ENCODE measurements at places on chromosomes 2 and 18. TPM values are rescaled to one million over a fixed set of nuclear protein-coding genes. Genes with fewer than 3 reads are reported as not detected.

The SCN9A gene
- total RNA-seq = 4.8 TPM

The ACTG2 gene
- not detected for total RNA-seq

The SLC38A11 gene
- total RNA-seq = not detected

The POLE4 gene
- total RNA-seq = 89.9 TPM

The LCT gene
- 0.03 TPM for total RNA-seq

The COX5B gene
- 299 TPM for total RNA-seq

The ONECUT2 gene
- 0.31 TPM for total RNA-seq

The LYG2 gene
- not detected for total RNA-seq

The ACAA2 gene
- total RNA-seq = 56.2 TPM

The MAP3K19 gene
- not detected for total RNA-seq

The DYSF gene
- 0.55 TPM for total RNA-seq

The CEBPZOS gene
- 40.7 TPM for total RNA-seq

The LAMA1 gene
- total RNA-seq = 0.17 TPM

The ENOSF1 gene
- 24.5 TPM for total RNA-seq

The IL1RN gene
- total RNA-seq = 0.38 TPM

The IGFBP2 gene
- total RNA-seq = 93.5 TPM

The GNLY gene
- total RNA-seq = not detected

The ARID5A gene
- 5.3 TPM for total RNA-seq

The LIMS4 gene
- 0.74 TPM for total RNA-seq

The GKN2 gene
- 3.5 TPM for total RNA-seq

The ANKRD30BL gene
- not detected for total RNA-seq

The CAPN10 gene
- total RNA-seq = 25.9 TPM

The SMAD2 gene
- total RNA-seq = 62.5 TPM

The CD8B gene
- total RNA-seq = not detected
